ENCODE measurements at places on chromosomes 6 and 20. TPM values are rescaled to one million over a fixed set of nuclear protein-coding genes. Genes with fewer than 3 reads are reported as not detected.

The HDGFL1 gene
- total RNA-seq: not detected

- H3K27me3 ChIP-seq: no peaks in the 10 kb centered on the region
- H3K36me3 ChIP-seq: peaks cover 4% of the 10 kb centered on the region
- DNase-seq: no peak
- H3K4me3 ChIP-seq: no peak overlapping the region
Observed at GRCh38 chr20:44615169-44615791, 32.9 kb downstream of the PKIG start.

- peaks cover 11% of the 10 kb centered on the region for H3K27me3 ChIP-seq
- H3K4me1 ChIP-seq: peaks cover 8% of the 10 kb centered on the region
- no peak within 1 kb of the TSS for H3K4me3 ChIP-seq
Observed at GRCh38 chr20:63498960-63499337, at the start of gene EEF1A2. EEF1A2 (minus strand) TSS chr20:63499083; CDS start chr20:63497763, 1,320 bp downstream.

The PTK7 gene
- total RNA-seq: 1.6 TPM

GRCh38 chr6:118709859-118710350 lies 58.5 kb upstream of the CEP85L start:
- no peaks in the 10 kb centered on the region for H3K27me3 ChIP-seq
- H3K36me3 ChIP-seq: no peaks in the 10 kb centered on the region
- peak overlapping the region; percentile 90 for H3K4me3 ChIP-seq
- H3K27ac ChIP-seq: peak overlapping the region; percentile 78
- peak; percentile 50 for DNase-seq

The LY6G6D gene
- total RNA-seq: not detected

- H3K4me1 ChIP-seq: no peaks in the 10 kb centered on the region
- H3K27ac ChIP-seq: no peak overlapping the region
- no peak overlapping the region for H3K4me3 ChIP-seq
- no peaks in the 10 kb centered on the region for H3K27me3 ChIP-seq
- no peaks in the 10 kb centered on the region for H3K36me3 ChIP-seq
- no peak for DNase-seq
Observed at GRCh38 chr20:54601831-54602515, 126.6 kb downstream of the DOK5 start.

DNA sequence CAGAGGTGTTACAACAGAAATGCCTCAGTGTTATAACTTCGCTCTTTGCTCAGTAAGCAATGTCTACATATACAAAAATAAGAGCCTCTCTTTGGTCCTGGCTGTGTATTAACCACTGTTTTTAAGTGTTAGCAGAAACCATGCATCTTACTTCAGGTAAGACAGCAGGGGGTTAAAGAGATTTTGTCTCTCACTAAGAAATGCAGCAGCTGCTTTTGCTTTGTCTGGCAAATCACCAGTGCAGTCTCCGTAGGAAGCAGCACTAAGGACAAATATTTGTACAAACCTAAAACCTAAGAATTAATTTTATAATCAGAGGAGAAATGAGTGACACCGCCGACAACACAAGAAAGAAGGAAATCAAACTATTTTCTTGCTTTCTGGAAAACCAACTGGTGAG lies 758 bp downstream of the SMIM28 start:
- no peak for DNase-seq
- H3K4me1 ChIP-seq: no peaks in the 10 kb centered on the region
- no peaks in the 10 kb centered on the region for H3K27me3 ChIP-seq
- no peak overlapping the region for H3K27ac ChIP-seq

DNA sequence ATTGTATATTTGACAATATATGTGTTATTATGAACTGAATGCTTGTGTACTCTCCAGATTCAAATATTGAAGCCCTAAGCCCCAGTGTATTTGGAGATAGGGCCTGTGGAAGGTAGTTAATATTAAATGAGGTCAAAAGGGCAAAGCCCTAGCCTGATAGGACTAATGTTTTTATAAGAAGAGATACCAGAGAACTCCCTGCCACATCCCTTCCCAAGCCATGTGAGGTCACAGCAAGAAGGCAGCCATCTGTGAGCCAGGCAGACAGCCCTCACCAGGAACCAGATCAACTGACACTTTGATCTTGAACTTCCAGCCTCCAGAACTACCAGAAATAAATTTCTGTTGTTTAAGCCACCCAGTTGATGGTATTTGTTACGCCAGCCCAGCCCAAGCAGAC lies 36.4 kb upstream of the FBXL4 start:
- H3K4me3 ChIP-seq: no peak overlapping the region
- no peak overlapping the region for H3K27ac ChIP-seq
- H3K27me3 ChIP-seq: no peaks in the 10 kb centered on the region
- H3K4me1 ChIP-seq: no peaks in the 10 kb centered on the region
- H3K36me3 ChIP-seq: no peaks in the 10 kb centered on the region

The MYLK2 gene
- total RNA-seq: 0.13 TPM

DNA sequence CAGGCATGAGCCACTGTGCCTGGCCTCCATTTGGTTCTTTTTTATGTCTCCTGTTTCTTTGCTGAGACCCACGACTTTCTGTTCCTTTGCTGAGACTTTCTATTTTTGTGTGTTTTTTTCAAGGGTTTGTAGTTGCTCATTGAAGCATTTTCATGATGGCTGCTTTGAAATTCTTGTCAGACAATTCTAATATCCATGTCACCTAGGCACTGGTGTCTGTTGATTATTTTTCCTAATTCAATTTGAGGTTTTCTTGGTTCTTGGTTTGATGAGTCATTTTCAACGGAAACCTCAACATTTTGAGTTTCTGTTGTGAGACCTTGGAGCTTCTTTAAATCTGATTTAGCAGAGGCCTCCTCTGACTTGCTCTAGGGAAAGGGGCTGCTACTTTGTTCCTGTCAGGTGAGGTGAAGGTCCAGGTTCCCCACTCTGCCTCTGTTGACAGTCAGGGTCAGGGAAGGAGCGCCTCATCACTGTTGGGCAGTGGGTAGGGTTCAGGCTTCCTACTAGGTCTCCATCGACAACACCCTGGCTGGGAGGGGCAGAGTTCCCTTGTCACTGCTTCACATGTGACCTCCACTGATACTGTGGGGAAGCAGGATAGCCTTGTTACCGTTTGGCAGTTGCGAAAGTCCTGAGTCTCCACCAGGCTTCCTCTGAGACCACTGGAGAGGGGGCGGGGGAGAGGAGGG lies 67.2 kb upstream of the RNF24 start:
- H3K27ac ChIP-seq: peak overlapping the region; percentile 57
- H3K27me3 ChIP-seq: no peaks in the 10 kb centered on the region
- DNase-seq: peak; percentile 12
- H3K4me3 ChIP-seq: peak overlapping the region; percentile 18
- no peaks in the 10 kb centered on the region for H3K36me3 ChIP-seq

The ANGPT4 gene
- total RNA-seq: not detected

GRCh38 chr6:148064406-148065134 lies 278.1 kb upstream of the SASH1 start:
- H3K4me3 ChIP-seq: no peak overlapping the region
- no peaks in the 10 kb centered on the region for H3K36me3 ChIP-seq
- H3K27ac ChIP-seq: no peak overlapping the region
- H3K27me3 ChIP-seq: no peaks in the 10 kb centered on the region

- no peak for DNase-seq
- H3K27ac ChIP-seq: no peak overlapping the region
- no peak overlapping the region for H3K4me3 ChIP-seq
- no peaks in the 10 kb centered on the region for H3K27me3 ChIP-seq
Observed at GRCh38 chr6:15329197-15329671, 83.4 kb downstream of the JARID2 start.

GRCh38 chr6:169896826-169897456 lies 145.5 kb downstream of the ERMARD start:
- DNase-seq: no peak
- H3K27ac ChIP-seq: no peak overlapping the region
- no peak overlapping the region for H3K4me3 ChIP-seq
- no peaks in the 10 kb centered on the region for H3K27me3 ChIP-seq

The PHACTR1 gene
- total RNA-seq: 0.04 TPM

- no peak overlapping the region for H3K4me3 ChIP-seq
- no peaks in the 10 kb centered on the region for H3K4me1 ChIP-seq
- no peak overlapping the region for H3K27ac ChIP-seq
- H3K36me3 ChIP-seq: no peaks in the 10 kb centered on the region
Observed at GRCh38 chr6:11065436-11066202, 21.5 kb upstream of the ELOVL2 start.
